ENCODE measurements at places on chromosomes 6 and 20.
A peak's percentile ranks its signal among the peaks of the same experiment; 100 is the strongest.

- peak; percentile 6 for DNase-seq
Measured at GRCh38 chr6:100880149-100880852, 828 bp downstream of the ASCC3 start.

GRCh38 chr6:26232940-26233648 lies 131.9 kb upstream of the BTN3A2 start:
- DNase-seq, result no peak

- DNase-seq, result no peak
Measured at GRCh38 chr6:33759887-33760629, 13.4 kb upstream of the IP6K3 start.

DNA sequence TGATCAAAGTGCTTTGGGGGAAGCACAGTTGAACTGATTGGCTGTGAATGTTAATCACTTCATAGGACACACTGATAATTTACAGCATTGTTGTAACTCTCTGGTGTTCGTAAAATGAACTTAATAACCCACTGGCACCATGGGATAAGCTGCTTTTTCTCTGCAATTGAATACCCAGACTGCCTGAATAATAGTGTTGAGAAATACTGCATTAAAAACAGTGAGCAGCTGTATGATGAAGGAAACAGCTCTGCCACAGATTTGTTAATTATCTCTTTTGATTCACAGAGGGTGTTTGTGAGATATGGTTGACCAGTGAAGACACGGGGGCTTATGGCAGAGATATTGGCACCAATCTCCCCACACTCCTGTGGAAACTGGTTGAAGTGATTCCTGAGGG lies 420.9 kb downstream of the CDKAL1 start:
- no peak for DNase-seq

DNA sequence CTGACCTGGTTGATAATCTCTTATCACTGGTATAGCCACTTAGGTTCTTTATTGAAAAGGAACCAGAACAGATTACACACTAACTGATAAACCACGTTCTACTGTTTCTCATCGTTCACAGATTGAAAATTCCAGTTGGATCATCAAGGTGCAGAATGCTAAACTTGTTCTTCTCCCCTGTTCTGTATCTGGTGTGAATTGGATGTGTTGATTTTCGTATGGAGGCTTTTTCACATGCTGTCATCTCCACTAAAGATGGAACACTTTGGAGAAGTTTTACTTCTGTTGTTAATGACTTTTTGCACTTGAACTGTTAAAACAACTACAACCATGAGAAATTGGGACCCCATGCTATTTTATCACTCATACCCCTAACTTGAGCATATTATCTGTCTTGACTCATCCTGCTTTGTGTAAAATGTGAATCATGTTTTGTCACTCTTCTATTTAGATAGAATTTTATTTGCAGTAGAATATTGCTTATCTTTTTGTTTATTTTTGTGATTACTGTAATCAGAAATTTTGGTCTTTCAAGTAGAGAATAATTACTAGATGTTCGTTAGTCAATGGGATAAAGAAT lies 17.5 kb downstream of the VAPB start:
- DNase-seq, result no peak

- DNase-seq, result peak; percentile 88
Measured at GRCh38 chr20:35307666-35308653, 15.7 kb upstream of the FAM83C start.

DNA sequence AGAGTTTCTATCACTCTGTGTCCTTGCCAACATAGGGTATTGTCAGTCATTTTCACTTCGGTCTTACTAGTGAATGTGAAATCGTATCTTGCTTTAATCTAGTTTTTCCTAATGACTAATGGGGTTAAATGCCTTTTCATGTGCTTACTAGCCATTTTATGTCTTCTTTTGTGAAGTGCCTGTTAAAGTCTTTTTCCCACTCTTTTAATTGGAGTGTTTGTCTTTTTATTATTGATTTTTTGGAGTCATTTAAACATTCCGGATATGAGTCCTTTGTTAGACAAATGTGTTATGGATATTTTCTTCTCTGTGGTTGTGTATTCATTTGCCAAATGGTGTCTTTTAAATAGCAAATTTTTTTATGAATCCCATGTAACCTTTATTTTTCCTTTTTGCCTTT lies 194.6 kb downstream of the CDH26 start:
- no peak for DNase-seq

DNA sequence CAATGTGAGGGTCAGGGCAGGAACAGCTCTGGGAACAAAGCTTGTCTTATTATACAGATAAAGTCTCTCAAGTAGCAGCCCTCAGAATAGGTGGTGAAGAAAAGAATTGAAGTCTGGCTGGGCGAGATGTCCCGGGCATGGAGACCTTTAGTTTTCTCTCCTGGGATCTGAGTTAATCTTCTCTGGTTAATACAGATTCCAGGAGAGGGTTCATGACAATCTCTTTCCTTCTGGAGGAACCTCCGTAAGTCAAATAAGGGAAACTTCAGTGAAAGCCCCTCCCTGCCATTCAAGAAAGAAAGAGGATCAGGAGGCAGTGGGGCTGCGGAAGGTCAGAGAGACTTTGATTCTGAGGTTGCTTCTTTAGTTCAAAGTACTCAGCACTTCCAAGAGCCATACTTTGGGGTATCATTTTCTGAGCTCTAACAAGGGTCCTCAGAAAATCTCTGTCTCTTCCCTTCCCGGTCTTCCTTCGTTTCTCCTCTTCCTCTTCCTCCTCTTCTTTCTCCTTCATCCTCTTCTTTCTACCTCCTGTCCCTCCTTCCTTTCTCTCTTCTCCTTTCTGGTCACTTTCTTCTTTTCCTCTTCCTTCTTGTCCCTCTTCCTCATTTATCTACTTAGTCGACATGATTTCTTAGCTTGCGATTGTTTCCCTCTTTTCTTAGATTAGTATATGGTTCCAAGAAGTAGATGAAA lies 4.6 kb upstream of the ZNF184 start:
- no peak for DNase-seq

GRCh38 chr20:33273117-33273851 lies 9.7 kb upstream of the BPIFB1 start:
- peak; percentile 22 for DNase-seq

GRCh38 chr20:12824328-12825225 lies 184.2 kb upstream of the SPTLC3 start:
- no peak for DNase-seq

GRCh38 chr20:62545901-62546525 lies 70.2 kb upstream of the GATA5 start:
- no peak for DNase-seq

- peak; percentile 71 for DNase-seq
Measured at GRCh38 chr20:1478566-1478965, 11.9 kb upstream of the NSFL1C start.

DNA sequence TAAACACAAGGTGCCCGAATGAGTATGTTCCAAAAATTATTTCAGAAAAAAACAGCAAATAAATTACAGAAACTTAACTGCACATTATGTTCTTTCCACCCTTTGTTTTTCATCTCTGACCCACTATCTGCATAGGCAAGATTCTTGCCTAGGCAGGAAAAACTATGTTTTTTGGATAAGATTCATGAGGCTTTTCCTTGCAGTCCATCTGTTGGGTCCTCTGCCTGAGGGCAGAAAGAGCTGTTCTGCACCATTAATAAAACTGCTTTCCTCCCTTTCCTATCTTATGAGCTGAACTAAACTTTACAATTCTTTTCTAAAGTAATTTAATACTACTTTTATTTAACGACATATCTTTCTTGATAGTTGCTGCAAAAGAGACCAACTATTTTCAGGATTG lies 21.1 kb downstream of the ENPP1 start:
- DNase-seq, result no peak

DNA sequence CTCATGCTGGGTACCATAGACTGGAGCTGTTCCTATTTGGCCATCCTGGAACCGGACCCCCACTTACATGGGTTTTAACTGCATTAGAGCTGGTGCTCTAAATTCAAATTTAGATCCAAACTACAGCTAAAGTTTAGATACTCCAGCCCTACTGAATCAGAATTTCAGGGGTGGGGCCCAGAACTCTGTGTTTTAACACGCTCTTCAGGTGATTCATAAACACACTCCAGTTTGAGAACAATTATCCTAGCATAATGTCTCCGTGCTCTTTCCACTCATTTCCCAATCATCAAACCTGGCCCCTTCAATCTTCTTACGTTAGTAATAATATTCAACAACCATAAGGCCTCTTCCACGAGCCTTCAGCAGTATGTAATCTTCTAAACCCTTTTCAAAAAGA lies 15.3 kb downstream of the TRPC4AP start:
- no peak for DNase-seq

DNA sequence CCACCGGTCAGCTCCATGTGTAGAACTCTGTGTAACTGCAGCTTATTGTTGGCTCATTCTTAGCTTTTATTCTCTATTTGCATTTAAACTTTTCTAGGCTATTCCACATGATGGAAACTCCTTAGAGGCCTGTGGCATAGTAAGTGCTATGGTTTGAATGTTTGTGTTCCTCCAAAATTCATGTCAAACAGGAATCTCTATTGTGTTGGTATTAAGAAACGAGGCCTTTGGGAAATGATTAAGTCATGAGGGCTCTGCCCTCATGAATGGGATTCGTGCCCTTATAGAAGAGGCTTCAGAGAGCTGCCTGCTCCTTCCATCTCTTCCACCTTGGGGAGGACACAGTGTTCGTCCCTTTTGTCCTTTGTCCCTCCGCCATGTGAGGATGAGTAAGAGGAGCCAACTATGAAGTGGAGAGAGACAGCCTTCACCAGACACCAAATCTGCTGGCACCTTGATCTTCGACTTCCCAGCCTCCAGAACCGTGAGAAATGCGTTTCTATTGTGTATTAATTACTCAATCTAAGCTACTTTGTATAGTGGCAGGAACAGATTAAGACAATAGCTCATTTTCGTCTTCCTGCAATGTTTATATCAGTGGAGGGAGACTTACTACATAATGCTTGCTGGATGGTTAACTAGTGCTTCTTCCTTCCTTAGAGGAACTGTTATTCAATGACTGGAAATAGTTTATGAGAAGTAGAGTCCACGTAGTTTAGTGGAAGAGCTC lies 361.1 kb downstream of the FARS2 start:
- DNase-seq, result no peak

- DNase-seq, result peak; percentile 79
Measured at GRCh38 chr6:17392978-17393891, at the start of gene CAP2. TSS of gene CAP2 (plus strand) at chr6:17393595. CDS start at chr6:17421556, 27,961 bp downstream.

DNA sequence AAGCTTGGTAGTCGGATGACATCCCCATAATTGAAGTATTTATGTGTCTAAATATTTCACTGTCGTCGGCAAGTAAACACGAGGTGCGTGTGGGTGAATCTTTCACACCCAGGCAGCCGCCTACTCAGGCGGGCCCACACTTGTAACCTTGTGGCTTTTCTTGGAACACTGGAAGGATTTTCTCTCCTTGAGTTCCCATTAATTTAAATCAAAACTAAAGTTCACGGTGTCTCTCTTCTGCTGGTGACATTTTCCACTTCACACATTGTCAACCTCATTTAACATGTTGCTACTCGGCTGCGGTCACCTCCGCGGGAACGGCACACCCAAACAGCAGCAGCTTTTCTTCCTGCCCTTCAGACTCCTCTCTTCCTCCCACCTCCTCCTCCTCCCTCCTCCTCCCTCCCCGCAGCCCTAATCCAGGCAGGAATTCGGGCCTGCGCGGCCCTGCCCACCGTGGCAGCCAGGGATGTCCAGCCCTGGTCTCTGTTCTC lies 336.6 kb downstream of the QKI start:
- no peak for DNase-seq

DNA sequence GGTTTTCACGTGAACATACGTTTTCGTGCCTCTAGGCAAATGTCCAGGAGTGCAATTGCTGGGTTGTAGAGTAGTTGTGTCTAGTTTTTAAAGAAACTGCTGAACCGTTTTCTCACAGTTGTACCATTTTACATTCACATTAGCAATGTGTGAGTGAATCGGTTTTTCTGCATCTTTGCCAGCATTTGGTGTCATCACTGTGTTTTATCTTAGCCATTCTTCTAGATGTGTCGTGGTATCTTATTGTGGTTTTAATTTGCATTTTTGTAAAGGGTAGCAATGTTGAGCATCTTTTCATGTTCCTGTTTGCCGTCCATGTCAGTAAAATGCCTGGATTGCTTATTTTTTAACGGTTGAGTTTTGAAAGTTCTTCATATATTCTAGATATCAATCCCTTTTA lies 10.2 kb downstream of the DOK5 start:
- DNase-seq, result no peak

GRCh38 chr6:152301765-152302568 lies 335.2 kb downstream of the SYNE1 start:
- DNase-seq, result peak; percentile 84

- DNase-seq, result no peak
Measured at GRCh38 chr6:107121964-107122495, 6.7 kb upstream of the BEND3 start.

DNA sequence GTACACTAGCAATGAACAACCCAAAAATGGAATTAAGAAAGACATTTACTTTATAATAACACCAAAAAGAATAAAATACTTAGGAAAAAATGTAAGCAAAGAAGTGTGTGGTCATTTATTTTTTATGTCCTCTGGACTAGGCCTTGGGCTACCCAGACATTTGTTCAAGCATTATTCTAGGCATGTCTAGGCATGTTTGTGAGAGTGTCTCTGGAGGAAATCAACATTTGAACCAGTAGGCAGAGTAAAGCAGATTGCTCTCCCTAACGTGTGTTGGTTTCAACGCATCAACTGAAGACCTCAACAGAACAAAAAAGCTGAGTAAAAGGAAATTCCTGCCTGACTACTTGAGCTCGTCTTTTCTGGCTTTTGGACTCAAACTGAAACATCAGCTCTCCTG lies 84.5 kb downstream of the ANKEF1 start:
- DNase-seq, result no peak

GRCh38 chr20:59816146-59816738 lies 117.2 kb downstream of the SYCP2 start:
- no peak for DNase-seq

Data from ACHN (cell line).